ENCODE measurements at places on chromosomes 13 and 19.

GRCh38 chr19:9793071-9793591 is 24.6 kb upstream of the ZNF846 start:
- no peak for DNase-seq

GRCh38 chr19:49830766-49831165 is 12.7 kb downstream of the MED25 start:
- DNase-seq = no peak

GRCh38 chr13:33785384-33785783 is 32.6 kb upstream of the RFC3 start:
- peak; percentile 26 for DNase-seq

DNA sequence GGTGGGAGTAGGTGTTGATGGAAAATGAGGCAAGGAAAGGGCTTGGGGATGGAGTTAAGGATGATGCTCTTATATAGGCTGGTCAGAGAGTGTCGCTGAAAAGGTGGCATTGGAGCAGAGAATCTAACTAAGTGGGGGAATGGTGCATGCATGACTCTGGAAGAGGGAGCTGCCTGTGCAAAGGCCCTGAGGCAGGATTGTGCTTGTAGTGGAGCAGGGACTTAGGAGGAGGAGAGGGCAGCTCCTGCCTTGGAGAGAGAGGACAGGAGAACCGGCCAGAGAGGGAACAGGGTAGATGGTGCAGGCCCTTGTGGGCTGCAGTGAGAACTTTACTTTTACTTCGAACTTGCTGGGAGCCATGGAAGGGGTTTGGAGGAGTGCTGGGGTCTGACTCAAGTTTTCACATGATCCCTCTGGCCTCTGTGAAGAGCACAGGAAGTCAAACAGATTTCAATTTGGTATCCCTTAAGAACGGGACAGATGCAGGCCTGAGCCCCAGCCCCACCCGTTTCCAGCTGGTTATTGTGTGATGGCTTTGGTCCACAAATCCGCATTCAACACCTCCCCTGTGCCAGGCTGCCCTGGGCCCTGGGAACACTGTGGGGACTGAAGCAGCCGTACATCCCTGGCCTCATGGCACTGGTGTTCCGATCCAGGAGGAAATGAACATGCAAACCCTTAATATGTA is 7.0 kb downstream of the AP2A1 start:
- peak; percentile 37 for DNase-seq

DNA sequence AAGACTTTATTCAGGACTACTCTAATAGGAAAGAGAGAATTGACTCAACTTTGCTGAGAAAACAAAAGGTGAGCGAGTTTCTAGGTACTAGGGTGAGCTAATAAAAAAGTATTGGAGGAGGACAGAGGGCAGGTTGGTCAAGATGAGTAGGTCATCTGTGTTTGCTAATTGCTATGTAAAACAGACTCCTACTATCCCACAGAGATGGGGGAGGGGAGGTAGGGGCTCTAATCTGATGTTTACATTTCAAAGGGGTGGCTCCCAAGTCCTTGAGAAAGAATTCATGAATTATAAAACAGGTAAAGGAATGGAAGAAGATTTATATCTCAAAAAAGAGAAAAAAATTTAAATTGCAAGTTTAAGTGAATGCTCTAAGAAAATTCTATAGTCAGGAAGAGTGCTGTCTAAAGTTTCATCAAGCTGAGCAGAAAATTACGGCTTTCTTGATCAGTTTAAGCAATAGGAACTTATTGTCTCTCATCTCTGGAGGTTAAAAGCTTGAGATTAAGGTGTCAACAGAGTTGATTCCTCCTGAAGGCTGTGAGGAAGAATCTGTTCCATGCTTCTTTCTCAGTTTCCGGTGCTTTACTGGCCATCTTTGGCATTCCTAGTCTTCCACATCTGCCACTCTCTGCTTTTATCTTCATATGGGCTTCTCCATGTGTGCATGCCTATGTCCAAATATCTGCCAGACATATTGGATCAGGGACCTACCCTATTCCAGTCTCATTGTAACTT is 790.3 kb downstream of the SLITRK5 start:
- no peak for DNase-seq

DNA sequence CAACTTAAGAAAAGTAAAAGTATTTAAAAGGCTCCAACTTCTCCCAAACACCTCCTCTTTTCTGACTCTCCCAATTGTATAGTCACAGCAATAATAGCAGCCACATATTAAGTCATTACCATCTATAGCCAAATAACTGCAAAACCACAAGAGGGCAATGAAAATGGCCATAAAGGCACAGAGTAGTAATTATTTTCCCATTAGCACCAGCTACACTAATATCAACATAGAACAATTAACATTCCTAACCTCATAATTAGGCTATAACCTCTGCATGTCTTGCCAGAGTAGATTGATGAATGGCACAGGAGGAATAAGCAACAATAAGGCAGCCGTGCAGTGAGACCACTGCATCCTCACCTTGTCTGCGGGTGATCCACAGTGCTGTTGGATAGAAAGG is 226.4 kb upstream of the SERP2 start:
- DNase-seq = no peak

DNA sequence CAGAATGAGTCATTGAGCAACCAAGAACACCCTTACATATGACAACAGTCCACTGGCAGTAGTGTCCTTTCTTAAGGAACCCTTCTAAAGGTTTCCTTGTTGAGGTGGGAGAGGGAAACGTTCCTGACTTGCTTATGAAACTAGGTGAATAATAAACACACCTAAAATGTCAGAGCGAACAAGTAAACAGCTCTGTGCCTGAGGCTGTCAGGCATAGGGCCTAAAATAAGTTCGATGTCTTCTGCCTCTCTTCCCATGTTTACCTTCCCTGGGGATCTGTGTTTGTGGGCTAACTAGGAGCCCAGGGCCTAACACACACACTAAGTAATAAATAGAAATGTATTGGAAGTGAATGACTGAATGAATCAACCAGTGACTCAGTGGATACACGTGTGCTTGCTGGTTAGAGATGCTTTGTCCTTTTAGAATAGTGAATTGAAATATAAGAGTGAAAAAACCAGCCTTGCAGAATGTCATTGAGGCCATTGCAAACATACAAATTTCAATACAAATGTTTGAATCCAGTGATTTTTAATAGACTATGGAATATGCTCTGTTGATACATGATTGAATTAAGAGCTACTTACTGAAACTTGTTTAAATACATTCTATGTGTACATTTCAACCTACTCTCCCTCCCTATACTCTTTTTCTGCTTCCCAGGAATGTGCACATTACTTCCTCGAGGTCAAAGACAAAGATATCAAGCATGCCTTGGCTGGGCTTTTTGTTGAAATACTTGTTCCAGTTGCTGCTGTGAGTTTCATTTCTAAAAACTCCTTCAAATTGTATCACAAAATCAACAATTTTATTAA is 102.9 kb downstream of the FRY start:
- DNase-seq = no peak

- DNase-seq = no peak
These were observed 1.2 kb downstream of the CPT1C start for GRCh38 chr19:49692147-49692506.

DNA sequence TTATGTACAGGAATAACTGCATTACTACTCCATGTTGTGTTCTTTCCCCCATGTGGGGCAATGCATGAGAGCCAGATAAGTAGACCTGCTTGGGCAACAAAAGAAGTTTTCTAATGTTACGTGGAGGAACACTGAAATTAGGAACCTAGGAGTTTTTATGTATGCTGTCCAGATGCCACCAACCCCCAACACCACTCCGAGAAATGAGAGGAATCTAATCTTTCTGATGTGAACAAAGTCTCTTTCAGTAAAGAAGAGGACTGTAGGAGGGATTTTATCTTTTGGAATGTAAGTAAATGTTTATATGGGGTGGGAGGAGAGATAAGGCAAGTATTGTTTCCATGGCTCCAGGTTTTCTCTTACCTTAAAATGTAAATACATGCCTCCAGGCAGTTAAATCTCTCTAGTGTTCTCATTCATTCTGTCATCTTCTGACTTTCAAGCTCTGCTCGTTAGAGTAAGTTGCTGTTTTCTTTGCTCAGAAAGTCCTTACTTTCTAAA is 820.6 kb downstream of the PCDH17 start:
- no peak for DNase-seq

GRCh38 chr19:18157465-18158063 is 4.6 kb downstream of the PIK3R2 start:
- DNase-seq = peak; percentile 40

- no peak for DNase-seq
These were observed 90.5 kb downstream of the RNASEH2B start for GRCh38 chr13:51000061-51000460.

DNA sequence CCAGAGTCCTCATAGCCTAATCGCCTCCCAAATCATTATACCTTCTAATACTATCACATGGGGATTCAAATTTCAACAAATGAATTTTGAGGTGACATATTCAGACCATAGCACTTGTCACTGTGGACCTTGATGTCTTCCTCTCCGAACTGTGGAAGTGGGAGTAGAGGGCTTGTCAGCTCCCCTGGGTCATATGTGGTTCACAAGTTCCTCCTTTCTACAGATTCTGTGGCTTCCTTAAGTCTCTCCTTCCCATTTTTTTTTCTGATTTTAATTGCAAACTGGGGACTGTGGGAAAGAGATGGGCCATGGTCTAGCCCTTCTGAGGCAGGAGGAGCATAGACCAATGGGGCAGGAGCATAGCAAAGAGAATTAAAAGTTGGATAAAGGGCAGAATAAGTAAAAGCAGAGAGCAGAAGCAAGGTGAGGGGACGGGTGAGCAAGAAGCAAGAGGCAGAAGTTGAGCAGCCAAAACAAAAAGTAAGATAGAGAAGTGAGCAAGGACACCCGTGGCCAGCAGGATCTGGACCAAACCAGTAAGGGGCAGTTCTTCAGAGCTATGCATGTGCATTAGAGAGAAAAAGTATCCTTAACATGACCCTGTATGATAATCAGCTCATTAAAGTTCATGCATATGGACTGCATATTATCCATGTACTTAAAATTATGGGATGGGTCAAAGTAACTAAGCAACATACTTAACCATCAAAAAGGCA is 2.6 kb upstream of the SIGLEC7 start:
- DNase-seq = no peak
